ENCODE measurements at places on chromosomes 2 and 18.

DNA sequence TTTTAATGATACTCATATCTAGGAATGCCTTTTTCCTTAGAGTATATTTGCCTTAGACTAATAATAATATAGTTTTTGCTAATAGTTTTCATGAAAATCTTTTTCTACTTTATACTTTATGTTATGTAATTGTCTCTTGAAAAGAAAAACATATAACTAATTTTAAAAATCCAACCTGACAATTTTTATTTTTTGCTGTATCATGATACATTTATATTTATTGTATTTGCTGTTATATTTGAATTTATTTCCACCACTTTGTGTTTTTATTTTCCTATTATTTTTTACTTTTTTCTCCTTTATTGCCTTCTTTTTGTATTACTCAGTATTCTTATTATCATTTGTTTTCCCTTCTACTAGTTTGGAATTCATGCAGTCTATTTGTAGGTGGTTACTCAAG lies 85.4 kb downstream of the MBD5 start:
- no peak for DNase-seq

DNA sequence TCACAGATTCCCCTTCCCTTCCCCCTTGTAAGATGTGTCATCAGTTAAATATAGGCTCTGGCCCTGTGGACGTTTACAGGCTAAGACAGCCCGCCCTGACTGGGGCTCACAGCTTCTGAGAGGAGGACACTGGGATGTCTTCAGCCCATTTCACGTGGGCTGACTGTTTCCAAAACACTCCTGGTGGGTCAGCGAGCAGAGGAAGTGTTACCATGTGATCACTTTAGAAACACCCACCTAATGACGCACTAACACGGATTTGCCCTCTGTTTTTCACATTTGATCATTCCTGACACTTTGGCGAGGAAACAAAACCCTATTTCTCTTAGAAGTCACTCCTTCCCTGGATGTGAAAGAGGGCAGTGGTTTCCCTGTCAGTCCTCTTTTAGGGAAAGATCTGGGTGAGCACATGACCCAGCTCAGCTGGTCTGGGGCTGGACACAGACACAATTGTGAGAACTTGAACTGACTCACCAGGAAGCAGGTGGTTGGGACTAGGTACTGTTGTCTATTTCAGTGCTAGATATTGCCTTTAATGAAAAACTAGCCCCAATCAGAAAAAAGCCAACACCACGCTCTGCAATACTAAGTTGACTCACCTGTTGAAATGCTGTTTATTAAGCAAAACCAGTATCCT lies 38.8 kb downstream of the BMP10 start:
- DNase-seq = no peak

GRCh38 chr2:44940049-44940494 lies 1.4 kb upstream of the SIX3 start:
- DNase-seq = no peak

- no peak for DNase-seq
Observed at GRCh38 chr2:64794426-64794995, 140.8 kb upstream of the SERTAD2 start.
